Stimulated activated CD4-positive, alpha-beta T cell treated with anti-CD3 and anti-CD28 coated beads, Interleukin-1b, Interleukin-23, amount 100 ng/mL, for 48 hours (primary cell): ENCODE measurements at places on chromosomes 5 and 9.

- DNase-seq = no peak
These were observed 131.5 kb upstream of the SV2C start for GRCh38 chr5:75951716-75952115.

DNA sequence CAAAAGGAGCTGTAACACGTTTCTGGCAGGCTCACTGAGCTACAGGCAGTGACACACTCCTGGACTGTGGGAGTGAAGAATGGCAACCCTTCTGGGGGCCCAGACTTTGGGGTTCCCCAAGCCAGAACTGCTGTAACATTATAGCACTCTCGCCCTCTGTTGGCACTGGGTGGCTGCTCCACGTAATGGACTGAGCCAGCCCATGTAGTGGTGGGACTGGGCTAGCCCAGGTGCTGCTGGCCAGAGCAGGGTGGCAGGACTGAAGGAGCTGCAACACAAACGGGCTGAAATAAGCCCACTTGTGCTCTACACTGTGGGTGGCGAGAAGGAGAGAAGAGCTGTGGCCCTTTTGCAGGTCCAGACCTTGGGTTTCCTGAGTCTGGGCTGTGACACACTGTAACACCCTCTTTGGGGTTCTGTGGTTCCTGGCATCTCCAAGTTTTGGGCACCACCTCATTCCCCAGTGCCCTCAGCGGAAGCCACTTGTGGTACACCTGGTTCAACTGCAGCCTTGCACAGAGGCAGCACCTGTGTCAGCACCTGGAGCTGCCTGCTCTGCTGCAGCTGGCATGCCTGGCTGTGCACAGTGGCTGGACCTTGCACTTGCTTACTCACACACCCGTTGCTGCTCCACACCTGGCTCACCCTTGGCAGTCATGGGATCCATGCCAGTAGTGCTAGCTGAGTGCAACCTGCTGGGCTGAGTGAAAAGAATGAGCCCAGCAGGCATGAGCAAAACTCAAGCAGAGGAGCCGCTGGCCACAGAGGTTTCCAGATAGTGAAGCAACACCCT lies 95.0 kb upstream of the PRR16 start:
- no peak for DNase-seq

GRCh38 chr9:83384214-83384613 lies 154.0 kb downstream of the FRMD3 start:
- no peak for DNase-seq

GRCh38 chr5:72417333-72418062 lies 89.7 kb downstream of the ZNF366 start:
- no peak for DNase-seq

DNA sequence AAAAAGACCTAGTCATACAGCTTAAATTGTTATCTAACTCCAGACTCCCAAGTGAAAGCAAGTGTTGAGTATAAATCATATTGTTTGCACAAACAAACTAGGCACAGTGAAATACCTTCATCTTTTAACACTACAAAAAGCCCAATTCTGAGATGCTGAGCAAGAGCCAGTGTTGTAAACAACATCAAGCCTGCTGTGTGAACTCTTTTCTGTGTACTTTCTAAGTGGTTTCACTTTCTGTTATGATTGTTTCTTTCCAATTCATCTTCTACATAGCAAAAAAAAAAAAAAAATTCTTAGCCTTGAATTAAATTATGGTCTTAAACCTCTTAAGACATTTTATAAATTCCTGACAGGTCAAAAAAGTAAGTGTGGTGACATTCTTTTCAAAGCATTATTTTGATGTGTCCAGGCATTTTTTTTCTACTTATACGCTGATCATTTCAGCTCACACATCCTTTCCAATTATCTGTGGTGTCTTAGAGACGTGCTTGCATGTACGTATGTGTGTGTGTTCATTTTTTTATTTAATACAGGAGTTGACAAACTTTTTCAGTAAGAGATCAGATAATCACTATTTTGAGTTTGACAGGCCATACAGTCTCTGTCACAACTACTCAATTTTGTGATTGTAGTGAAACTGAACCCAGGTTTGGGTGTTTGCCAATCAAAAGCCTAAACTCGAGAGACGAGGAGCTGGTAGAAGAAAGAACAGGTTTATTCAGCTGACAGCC lies 556.1 kb downstream of the CDH9 start:
- DNase-seq = no peak

GRCh38 chr5:159911349-159911748 lies 4.9 kb upstream of the ADRA1B start:
- DNase-seq = no peak

DNA sequence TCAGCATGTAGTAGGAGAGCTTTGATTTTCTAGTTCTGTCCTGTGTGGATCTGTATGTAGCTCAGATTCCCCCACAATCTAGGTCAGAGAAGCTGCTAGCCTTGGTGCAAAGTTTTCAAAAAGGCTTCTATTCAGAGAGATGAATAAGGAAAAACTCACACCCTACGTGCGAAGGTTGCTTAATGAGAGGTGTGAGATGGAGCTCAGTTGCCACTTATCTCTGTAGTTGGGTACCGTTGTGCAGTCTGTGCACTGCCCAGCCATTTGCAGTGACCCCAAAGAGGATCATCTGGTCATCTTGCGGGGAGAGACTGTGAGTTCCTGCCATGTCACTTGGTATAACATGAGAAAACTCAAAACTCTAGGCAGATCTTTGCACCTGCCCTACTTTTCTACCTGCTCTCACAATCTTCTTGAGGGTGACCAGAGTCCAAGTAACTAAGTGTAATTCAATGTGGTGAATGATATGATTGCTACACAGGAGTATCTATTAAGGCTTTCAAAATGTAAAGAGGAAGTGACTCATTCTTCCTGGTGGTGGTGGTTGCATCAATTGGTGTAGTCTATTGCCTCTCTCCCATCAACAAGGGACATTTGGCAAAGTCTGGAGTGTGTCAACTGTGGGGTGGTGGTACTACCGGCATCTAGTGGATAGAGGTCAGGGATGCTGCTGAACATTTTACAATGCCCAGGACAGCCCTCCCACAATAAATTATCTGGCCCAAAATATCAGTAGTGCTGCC lies 65.2 kb downstream of the TMC1 start:
- no peak for DNase-seq

- DNase-seq = peak; percentile 1
These were observed 2.9 kb downstream of the NSMF start for GRCh38 chr9:137456061-137456863.

GRCh38 chr9:18566121-18566520 lies 92.2 kb downstream of the ADAMTSL1 start:
- no peak for DNase-seq

DNA sequence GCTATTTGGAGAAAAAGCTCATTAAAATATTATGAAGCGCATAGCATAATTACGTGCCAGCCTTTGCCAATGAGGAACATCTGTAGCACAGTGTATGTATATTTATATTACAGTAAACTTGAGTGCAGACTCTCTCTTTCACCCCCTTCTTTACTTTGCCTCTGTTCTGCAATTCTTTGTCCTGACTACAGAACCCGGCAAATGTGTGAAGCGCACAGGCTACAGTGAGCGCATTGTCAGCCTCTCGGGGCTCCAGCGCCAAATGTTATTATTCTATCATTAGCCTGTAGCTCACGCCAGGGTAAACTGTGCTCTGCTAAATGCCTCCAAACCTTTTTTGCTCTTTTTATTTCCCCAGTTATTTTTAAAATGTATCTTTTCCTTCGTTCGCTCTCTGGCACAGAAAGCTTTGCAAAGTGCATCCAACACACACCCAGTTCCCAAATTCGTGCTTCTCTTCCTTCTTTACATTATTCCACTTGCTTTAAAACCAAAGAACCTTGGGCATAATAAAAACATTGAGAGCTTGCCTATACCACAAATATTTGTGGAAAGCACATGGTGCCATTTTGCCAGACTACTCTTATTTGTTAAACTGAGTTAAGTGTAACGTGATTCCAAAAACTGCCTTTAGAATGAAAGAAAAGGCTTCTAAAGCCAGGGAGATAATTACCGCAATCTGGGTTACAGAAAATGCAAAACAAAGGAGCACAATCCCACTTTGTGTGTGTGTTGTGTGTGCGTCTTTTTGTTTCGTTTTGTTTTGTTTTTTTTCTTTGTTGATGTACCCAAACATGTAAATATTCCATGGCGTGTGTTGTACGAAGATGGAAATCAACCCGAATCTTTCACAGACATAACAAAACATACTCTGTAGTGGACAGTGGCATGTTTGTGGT lies 164.1 kb upstream of the MPDZ start:
- DNase-seq = no peak

- no peak for DNase-seq
These were observed 180.2 kb downstream of the HSPA4 start for GRCh38 chr5:133232011-133232410.

DNA sequence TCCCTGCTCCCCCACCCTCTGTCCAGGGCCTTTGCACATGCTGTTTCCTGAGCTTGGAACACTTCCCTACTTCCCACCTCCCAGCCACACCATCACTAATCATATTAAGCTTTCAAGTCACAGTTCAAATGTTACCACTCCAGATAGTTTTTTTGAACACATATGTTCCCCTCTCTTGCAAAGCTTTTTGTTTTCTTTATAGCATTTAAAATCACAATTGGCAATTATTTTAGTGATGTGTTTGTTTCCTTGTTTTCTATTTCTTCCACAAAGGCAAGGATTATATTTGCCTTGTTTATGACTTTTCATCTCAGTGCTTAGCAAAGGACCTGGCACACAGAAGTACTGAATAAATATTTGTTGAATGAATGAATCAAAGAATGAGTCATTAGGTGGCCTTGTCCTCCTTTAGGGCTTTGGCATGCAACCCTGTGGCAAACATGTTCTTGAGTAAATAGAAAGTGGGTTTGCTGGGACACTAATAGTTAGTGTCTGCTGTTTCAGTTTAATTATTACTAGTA lies 386.8 kb downstream of the FGF10 start:
- DNase-seq = no peak

- no peak for DNase-seq
These were observed 242.2 kb downstream of the CSNK1G3 start for GRCh38 chr5:123753937-123754891.

DNA sequence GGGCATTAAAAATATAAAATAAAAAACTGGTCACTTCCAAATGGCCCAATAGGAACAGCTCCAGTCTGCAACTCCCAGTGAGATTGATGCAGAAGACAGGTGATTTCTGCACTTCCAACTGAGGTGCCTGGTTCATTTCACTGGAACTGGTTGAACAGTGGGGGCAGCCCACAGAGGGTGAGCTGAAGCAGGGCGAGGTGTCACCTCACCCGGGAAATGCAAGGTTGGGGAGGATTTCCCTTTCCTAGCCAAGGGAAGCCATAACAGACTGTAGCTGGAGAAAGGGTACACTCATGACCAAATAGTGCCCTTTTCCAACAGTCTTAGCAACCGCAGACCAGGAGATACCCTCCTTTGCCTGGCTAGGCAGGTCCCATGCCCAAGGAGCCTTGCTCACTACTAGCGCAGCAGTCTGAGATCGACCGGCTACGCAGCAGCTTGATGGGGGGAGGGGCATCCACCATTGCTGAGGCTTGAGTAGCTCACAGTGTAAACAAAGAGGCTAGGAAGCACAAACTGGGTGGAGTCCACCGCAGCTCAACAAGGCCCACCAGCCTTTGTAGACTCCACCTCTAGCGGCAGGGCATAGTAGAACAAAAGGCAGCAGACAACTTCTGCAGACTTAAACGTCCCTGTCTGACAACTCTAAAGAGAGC lies 12.7 kb downstream of the RLN1 start:
- DNase-seq = no peak

DNA sequence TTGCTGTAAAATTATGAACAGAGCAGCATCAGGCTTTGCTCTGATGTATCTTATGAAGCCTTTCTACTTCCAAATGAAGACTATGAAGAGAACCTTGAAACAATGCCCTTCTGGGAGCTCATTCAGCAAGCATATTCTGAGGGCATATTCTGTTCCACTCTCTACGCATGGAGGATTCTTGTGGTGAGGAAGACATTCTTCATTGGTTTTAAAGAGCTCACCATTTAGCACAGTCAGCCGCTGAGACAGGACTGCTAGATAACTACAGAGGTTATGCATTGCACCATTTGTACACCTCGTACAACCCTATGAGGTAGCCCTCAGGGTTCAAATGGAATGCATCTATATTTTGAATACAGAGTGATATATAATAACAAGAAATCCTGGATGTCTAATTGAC lies 61.0 kb downstream of the INVS start:
- DNase-seq = no peak

- DNase-seq = no peak
These were observed 20.2 kb downstream of the NIPSNAP3B start for GRCh38 chr9:104784098-104784497.

GRCh38 chr9:107730666-107731065 lies 241.1 kb upstream of the KLF4 start:
- DNase-seq = no peak

- no peak for DNase-seq
These were observed 19.2 kb downstream of the MARCHF3 start for GRCh38 chr5:127011153-127011552.

DNA sequence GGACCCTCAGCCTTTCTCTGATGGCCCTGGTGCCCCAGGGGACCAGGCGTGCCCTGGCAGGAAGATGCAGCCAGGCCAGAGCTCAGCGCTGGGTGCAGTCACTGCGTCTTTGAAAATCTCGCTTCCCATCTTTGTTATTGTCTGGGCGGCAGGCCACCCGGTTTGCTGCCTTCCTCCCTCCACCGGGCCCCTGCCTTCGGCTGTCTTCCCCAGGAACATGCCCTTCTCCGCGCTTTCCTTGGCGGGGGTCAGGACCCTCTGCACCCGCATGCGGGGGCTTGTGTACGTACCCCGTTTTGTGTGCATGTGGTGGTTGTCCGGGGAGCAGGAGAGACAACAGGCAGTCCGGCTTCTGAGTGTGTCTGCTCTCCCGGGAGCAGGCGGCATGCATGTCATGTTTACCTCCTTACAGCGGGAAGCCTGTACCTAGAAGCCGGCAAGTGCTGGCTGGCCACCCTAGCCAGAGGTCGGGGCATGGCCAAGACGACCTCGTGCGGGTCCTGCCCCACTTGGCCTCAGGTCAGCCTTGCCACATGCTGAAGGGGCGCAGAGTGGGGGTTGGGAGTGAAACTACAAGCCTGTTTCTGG lies 49.5 kb downstream of the DAB2IP start:
- no peak for DNase-seq

DNA sequence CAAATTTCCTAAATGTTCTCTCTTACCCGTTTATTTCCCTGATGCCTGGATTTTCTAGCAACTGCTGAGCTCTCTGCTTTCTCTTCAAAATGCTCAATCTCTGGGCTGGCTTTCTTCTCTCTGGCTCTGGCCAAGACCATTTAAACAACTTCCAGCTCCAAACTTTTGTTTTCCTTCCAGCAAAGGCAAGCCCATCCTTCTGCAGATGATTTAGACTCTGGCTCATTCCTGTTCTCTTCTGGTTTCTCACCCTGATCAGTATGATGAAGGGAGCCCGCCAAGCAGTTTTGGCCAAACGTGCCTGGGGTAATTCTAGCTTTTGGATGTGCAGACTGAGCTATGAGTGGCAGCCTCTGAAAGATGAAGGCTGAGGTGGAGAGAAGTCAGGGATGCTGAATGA lies 78.1 kb downstream of the HSPA4 start:
- no peak for DNase-seq

- no peak for DNase-seq
These were observed 192.1 kb downstream of the SPATA31D1 start for GRCh38 chr9:82180711-82181110.

GRCh38 chr5:81579262-81579924 lies 171.5 kb downstream of the SSBP2 start:
- no peak for DNase-seq
